ENCODE measurements at places on chromosomes 12 and 14. TPM values are rescaled to one million over a fixed set of nuclear protein-coding genes. Genes with fewer than 3 reads are reported as not detected.

Gene TEAD4
- total RNA-seq: 7.6 TPM

Gene LUM
- 34.6 TPM for total RNA-seq

Gene SYCP3
- not detected for total RNA-seq

Gene NOC4L
- total RNA-seq: 9.5 TPM

Gene PROX2
- not detected for total RNA-seq

DNA sequence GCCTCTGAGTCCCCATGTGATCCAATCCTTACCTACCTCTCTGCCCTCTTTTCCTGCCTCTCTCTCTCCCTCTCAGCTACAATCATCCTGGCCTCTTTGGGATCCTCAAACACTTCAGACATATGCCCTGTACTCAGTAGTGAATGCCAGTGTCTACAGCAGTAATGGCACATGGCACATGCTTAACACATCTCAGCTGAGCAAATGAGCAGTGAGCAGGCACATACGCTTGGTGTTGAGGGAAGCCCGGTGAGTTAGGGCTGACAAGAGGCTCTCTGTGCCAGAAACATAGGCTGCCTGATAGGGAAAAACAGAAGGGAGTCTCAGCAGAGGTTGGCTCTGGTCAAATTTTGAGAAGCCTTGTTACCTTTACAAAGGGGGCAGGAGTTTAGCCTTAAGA, 409.1 kb downstream of the TMEM132D start:
- no peak for DNase-seq

- DNase-seq: no peak
These were observed 51.1 kb downstream of the BAZ2A start for GRCh38 chr12:56578983-56579546.

DNA sequence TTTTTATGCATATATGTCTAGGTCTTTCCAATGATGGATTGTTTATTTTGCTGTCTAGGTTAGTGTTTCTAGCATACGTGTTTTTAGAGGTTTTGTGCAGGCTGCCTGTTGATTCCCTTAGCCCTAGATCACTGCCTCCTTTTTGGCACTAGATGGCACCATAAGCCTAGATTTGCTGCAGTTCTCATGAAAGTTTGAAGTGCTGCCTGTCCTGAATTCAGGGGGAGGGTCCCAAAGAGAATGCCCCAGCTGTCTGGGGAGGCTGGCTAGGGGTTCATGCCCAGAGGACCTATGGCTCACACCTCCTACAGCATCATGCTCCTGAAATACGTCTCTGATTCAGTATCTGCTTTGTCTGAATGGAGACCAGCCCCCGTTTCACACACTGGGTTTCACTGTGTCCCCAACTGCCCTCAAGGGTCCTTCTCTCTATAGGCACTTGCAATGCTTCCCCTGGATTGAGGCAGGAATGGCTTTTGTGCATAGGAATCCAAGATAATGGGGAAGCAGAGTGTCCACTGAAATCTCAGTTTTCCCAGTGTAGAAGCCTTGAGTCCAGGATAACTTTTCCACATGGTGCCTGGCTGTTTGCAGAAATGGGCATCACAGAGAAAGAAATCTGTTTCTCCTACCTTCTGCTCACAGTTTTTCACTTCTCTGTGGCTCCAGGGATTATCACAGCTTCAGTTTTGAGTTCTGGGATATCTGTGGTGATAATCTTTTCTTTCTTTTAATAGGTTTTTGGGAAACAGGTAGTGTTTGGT, 14.2 kb upstream of the TXNRD1 start:
- DNase-seq: no peak

- no peak for DNase-seq
These were observed 8.6 kb downstream of the GLTP start for GRCh38 chr12:109871668-109872314.

DNA sequence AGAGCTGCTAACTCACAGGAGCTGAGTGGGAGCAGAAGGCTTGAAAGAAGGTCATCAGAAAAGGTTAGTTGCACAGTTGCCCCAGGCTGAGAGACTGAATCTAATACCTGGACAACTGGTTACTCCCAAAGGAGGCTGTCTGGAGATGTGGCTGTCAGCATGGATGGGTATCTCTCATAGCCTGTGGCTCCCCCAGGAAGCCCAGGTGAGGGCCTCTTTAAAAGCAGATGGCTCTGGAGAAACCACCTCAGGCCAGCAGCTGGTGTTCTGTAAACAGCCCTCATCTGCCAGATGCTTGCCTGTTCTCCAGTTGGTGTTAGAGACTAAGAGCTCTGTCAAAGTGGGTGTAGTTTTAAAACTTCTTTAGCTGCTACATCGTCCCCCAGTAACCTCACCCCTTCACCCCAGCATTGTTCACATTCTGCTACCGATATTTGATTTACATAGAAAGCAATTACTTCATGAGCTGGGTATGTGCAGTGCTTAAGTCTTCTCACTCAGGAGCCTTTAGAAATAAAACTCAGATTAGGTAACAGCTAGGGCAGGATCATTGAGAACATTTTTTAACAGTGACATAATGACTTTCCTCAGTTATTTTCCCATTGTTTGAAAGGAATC, 25.8 kb downstream of the DACT1 start:
- DNase-seq: no peak

DNA sequence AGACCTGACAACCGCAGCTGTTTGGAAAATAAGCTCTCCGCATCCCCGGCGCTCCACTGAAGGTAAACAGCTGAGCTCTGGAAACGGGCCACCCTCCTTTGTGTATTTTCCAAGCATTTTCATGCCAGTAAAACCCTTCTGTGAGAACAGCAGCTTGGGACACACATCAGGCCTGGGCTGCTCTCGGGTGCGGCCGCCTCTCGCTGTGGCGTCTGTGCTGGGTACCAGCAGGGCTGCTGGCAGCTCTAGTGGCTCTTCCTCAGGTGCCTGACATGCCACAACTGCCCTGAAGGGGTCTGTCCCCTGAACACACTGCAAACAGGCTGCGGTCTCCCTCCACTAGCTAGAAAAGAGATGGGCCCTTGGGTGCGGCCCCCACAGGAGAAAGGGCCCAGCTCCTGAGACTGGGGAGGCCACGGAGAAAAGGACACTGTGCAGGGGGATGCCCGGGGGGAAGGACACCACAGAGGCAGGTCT, 96.3 kb downstream of the ITPK1 start:
- DNase-seq: no peak

DNA sequence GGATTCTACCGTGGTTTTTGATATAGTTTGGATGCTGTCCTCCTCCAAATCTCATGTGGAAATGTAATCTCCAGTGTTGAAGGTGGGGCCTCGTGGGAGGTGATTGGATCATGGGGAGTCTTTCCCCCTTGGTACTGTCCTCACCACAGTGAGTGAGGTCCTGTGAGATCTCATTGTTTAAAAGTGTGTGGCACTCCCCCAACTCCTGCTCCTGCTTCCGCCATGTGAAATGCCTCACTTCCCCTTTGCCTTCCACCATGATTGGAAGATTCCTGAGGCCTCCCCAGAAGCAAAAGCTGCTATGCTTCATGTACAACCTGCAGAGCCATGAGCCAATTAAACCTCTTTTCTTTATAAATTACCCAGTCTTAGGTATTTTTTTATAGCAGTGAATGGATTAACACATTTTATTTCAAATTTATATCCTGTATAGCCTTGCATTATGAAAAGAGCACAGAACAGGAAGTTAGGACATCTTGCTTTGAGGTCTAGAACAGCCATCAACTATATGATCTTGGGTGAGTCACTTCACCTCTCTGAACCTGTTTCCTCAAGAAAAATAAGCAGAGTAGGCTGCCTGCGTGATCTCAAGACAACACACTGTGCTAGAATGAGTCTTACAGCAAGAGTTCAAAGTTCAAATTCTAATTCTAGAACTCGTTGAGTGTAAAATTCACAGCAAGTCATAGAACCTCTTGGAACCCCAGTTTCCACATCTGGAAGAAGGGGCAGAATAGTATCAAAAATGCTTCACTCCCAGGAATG, 160.9 kb upstream of the EEA1 start:
- DNase-seq: no peak

DNA sequence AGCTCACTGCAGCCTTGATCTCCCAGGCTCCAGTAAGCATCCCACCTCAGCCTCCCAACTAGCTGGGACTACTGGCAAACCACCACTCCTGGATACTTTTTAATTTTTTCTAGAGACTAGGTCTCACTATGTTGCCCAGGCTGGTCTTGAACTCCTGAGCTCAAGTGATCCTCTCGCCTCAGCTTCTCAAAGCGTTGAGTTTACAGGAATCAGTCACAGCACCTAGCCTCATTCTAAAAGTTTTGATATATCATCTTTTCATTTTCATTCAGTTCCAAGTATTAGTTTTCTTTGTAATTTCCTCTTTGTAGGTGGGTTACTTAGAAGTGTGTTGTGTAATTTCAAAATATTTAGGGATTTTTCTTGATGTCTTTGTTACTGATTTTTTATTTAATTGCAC, 9.6 kb downstream of the CBX5 start:
- no peak for DNase-seq

DNA sequence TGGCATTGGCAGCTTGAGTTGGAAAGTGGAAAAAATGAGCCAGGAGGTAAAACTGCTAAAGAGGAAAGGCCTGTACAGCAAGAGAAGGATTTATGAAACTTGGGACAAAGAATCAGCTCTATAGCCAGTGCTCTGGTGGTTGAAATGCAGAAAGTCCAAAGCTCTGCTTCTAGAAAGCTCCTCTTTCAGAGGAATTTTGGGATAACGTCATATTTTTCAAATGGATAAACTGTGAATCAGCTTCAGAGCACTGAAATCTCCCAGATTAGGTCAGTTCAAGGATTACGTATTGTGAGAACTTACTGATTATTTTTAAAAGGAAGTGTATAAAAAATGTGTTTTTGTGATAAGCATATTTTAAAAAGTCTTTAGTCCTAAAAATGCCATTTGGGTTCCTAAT, 203.1 kb upstream of the CNOT2 start:
- no peak for DNase-seq

DNA sequence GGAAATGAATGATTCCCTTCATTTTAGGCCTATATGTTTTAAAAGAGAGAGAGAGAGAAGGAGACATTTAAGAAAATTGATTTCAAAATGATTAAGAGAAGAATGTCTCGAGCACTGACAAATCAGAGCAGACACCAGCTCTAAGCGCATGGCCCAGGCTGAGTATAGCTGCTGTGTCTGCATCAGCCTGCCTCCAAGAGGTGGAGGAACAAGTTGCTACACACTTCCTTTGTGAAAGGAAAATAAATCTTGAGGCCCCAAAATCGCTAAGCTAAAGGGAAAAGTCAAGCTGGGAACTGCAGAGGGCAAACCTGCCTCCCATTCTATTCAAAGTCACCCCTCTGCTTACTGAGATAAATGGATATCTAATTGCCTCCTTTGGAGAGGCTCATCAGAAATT, 728.7 kb upstream of the TMEM132C start:
- DNase-seq: no peak

GRCh38 chr12:132186208-132186856, 42.1 kb downstream of the NOC4L start:
- DNase-seq: no peak

- no peak for DNase-seq
These were observed 58.8 kb upstream of the LTA4H start for GRCh38 chr12:96094201-96094600.

GRCh38 chr14:67908052-67908754, 88.6 kb downstream of the RAD51B start:
- DNase-seq: no peak

- no peak for DNase-seq
These were observed 190.6 kb downstream of the VRK1 start for GRCh38 chr14:96987771-96988170.

- DNase-seq: peak; percentile 52
These were observed 32.5 kb upstream of the PLEKHG6 start for GRCh38 chr12:6277982-6278438.

GRCh38 chr14:47226877-47227520, 448.4 kb downstream of the MDGA2 start:
- DNase-seq: no peak

DNA sequence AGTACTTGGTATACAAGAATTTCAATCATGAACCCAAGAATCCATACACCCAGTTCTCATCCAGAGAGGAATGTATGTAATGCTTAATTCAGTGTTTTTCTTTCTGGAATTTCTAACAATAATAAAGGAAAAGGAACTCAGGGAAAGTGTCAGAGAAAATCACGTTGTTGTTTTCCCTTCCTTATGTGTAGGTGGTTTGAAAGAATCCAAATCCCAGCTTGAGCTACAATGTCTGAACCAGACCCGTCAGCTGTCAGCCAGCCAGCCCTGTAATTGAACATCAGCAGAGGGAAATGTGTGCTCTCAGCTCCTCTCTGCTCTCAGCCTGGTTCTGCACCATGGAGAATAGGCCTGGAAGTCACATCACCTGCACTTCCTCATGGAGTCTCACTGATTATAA, 126.5 kb downstream of the TMEM30B start:
- no peak for DNase-seq

DNA sequence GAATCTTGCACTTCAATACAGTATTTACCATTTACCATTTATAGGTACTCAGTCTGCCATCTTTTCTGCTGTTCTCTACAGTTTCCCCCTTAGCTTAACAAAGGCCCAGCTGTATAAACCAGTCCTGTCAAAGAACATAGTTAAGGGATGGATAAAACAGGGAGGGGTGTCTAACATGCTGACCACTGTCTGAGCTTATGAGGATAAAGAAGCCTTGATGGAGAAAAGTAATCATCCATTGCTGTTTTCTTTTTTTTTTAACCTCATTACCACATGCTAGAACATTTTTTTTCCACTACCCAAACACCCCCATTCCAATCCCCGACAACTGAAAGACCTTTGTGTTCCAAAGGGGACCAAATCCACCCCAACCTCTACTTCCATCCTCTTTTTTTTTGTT, 39.9 kb downstream of the SOX5 start:
- no peak for DNase-seq

GRCh38 chr12:107536613-107537012, 149.0 kb upstream of the PWP1 start:
- DNase-seq: no peak

GRCh38 chr12:5718680-5719079, 226.4 kb downstream of the ANO2 start:
- DNase-seq: peak; percentile 68
